Activated CD8-positive, alpha-beta T cell treated with anti-CD3 and anti-CD28 coated beads, Interleukin-2, amount 10 ng/mL, durations not matched to agents 7 days and 5 days (primary cell): ENCODE measurements at places on chromosomes 7 and 10. TPM values are rescaled to one million over a fixed set of nuclear protein-coding genes. Genes with fewer than 3 reads are reported as not detected.

GRCh38 chr10:43194266-43194665 is 56.0 kb downstream of the CSGALNACT2 start:
- DNase-seq = no peak

- DNase-seq = no peak
Observed at GRCh38 chr7:47827351-47827756, 120.9 kb downstream of the PKD1L1 start.

MYPN gene
- total RNA-seq = not detected

CAMK2B gene
- total RNA-seq = not detected

LIPM gene
- not detected for total RNA-seq

GPR15LG gene
- total RNA-seq = not detected

LRRTM3 gene
- total RNA-seq = not detected

FAM221A gene
- total RNA-seq = 5.4 TPM

TMEM178B gene
- total RNA-seq = 0.10 TPM
